ENCODE measurements at places on chromosomes 5 and 9. TPM values are rescaled to one million over a fixed set of nuclear protein-coding genes. Genes with fewer than 3 reads are reported as not detected.

The MYO10 gene
- total RNA-seq, result 4.6 TPM

The PCDHA3 gene
- total RNA-seq, result 0.11 TPM

The GHR gene
- 10.4 TPM for total RNA-seq

The TAS2R1 gene
- not detected for total RNA-seq

The IFNA2 gene
- not detected for total RNA-seq

The LCN2 gene
- total RNA-seq, result 2.0 TPM

The KIAA1958 gene
- total RNA-seq, result 5.3 TPM

The PRRT1B gene
- total RNA-seq, result not detected

The RMRP gene
- 10,677 TPM for total RNA-seq

The PCDHB12 gene
- total RNA-seq, result 1.1 TPM

The LRRC70 gene
- total RNA-seq, result 2.2 TPM

The KCNN2 gene
- 2.6 TPM for total RNA-seq

The PCDHB8 gene
- total RNA-seq, result 2.3 TPM

The FTMT gene
- total RNA-seq, result not detected

The CCNJL gene
- 6.3 TPM for total RNA-seq

The SH2D3C gene
- total RNA-seq, result 16.0 TPM

DNA sequence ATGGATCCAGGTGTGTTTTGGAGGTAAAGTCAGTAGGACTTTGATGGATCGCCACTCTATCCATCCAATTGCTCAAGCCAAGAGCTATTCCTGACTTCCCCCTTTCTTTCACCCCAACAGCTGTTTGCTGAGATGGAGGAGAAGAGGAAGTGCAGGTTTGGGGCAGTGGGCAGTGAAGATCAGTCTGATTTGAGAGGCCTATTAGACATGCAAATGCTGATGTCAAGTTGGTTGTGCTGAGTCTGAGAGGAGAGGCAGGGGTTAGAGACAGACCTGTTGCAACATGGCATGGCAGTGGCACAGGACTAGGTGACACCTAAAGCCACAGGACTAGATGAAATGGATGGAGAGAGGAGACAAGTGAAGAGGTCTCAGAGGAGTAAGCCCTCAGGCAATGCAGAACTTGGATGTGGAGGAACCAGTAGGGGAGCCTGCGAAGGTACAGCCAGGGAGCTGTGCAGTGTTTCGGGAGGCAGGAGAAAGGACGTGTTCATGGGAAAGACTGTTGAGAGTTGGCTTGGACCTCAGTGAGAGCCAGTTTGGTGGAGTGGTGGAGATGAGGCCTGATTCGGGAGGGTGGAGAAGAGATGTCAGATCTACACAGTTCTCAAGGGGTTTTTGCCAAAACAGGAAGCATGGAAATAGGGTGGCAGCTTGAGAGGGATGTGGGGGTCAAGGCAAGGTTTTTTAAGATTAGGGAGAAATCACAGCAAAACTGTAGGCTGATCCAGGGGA, 175.0 kb downstream of the MACROH2A1 start:
- DNase-seq, result peak; percentile 27

- no peak for DNase-seq
These were observed 72.0 kb downstream of the KIF24 start for GRCh38 chr9:34256987-34257585.

DNA sequence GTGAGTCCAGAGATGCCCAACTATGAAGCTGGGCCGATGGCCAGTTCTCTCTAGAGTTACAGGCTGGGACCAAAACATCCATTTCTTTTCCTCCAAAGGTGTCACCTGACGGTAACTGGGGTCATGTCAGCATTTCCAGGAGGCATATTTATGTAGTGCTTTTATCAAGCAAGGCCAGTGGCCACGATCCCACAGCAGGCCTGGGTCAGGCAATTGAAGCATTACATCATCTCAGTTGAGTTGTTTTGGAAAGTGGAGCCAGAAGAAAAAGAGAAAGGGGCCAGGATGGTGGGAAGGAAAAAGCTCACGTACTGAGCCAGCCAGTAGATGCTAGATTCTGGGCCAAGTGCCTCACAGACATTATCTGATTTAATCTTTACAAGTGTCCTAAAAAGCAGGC, 73.9 kb upstream of the BRINP1 start:
- DNase-seq, result no peak

DNA sequence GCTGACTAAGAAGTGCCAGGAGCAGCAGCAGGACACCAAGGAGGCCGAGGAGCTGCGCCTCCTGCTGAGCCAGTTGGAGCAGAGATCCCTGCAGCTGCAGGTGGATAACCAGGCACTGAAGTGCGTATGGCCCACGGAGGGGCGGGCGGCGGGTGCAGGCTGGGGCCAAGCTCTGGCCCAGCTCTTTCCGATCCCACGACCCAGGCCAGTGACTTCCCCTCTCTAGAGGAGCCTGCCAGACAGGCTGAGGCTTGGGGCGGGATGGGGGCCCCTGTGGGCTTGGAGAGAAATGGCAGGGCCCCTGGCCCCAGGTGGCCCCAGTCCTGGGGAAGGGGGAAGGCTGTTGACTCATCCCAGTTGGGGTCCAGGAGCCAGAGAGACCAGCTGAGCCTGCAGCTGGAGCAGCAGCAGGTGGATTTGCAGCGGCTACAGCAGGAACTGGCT, 3.6 kb downstream of the PTRH1 start:
- DNase-seq, result no peak

DNA sequence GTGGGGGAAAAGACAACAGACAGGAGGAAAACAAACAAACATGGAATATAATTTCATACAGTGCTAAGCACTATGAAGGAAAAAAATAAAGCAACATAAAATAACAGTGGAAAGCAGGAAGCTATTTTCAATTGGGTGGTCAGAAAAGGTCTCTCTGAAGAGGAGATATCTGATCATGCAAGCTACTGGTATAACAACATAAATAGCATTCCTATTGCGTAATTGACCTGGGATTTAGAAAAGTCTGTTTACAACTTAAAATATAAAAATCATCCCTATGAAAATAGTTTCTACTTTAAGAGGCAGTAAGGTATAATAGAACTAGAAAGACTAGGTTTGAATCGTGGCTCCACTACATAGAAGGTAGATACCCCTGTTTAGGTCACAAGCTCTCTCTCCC, 61.4 kb downstream of the FBXW11 start:
- no peak for DNase-seq

- DNase-seq, result no peak
These were observed 20.8 kb upstream of the KIF2A start for GRCh38 chr5:62284946-62285891.

DNA sequence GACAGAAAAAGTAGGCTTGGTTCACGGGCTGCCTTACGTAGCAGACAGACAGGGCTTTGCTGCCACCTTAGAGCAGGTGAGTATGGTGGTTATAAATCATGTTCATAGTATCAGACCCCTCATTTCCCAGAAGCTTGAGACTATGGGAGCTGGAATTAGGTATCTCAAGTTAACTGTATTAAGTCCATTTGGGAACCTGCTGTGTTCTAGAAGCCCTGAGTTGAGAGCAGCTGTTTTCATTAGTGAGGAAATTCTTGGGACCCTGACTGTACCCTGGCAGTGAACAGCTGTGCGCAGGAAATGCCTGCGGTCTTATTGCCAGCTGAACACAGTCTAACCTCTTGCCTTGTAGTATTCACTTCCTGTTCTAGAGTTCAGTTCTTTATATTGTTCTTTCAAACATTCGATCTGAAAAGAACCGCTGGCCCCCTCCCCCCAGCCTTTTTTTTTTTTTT, 29.8 kb downstream of the UGCG start:
- no peak for DNase-seq

DNA sequence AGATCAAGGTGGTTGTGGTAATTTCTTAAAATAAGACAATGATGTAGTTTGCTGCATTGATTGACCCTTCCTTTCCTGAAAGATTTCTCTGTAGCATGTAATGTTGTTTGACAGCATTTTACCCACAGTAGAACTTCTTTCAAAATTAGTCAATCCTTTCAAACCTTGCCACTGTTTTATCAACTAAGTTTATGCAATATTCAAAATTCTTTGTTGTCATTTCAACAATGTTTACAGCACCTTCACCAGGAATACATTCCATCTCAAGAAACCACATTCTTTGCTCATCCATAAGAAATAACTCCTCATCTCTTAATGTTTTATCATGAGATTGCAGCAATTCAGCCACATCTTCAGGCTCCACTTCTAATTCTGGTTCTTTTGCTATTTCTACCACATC, 43.8 kb downstream of the NR2F1 start:
- DNase-seq, result no peak

DNA sequence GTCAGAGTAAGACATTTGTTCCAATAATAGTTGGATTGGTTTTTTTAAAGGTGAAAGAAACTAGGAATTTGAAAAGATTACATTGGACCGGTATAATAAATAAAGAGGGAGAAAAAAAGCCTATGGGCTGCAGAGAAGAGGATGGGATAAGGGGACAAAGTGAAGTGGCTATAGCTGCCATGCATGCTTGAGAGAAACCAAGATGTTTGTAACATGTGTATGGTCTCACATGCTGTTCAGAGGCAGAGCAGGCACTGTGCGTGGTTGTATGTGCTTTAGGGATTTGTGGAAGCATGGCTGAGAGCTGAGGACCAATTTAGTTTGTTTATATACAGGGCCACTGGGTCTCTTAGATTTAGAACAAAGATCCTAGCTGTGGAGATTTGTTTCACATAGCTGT, 32.7 kb downstream of the LNPEP start:
- no peak for DNase-seq

DNA sequence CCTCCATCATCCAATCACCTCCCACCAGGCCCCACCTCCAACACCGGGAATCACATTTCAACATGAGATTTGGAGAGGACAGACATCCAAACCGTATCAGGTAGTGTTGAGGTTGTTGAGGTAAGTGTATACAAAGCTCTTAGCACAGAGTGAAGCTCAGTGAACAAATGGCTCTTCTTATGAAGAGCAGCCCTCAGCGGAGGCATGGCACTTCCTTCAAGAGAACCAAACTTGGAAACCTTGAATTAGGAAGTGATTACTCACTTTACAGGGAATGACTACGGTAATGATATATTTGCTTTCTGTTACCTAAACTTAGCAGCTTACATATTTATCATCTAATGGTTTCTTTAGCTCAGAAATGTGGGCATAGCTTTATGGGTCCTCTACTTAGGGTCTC, 92.8 kb downstream of the IQGAP2 start:
- no peak for DNase-seq

- DNase-seq, result no peak
These were observed 3.3 kb upstream of the CDC20B start for GRCh38 chr5:55176176-55176818.

- DNase-seq, result no peak
These were observed 6.6 kb upstream of the RNF20 start for GRCh38 chr9:101527066-101527465.

DNA sequence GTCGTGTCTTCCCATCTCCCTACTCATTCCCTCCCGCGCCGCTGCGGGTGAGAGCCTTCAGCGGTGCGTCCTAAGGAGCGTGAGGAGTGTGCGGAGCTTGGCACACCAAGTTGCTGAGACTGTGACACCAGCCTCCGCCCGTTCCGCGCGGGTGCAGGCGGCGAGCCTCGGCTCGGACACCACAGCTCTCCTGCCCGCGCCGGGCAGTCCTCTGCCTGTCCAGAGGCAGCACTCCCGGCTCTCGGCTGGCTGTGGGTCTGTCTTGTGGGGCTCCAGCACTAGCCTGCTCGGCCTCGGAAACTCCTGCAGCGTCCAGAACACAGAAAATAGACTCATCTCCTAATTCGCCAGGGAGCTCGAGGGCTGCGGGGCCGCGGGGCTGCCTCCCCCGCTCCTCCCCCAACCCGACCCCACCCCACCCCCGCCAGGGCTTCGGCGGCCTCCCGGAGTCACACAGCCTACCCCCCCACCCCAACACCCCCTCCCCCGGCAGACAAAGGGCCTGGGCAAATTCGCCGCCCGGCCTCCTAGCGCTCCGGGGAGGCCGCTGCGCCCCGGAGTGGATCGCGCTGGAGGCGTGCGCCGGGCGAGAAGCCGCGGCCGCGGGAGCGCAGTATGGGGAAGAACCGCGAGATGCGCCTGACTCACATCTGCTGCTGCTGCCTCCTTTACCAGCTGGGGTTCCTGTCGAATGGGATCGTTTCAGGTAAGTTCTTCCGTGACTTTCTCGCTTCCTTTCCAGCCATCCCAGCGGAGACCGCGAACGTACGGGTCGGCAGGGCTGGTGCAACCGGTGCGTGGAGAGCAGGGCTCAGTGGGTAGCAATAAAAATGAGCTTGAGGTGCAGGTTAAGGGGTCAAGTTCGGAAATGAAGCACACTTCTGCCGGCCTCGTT, at the start of gene ADAMTS19:
ADAMTS19 (plus strand) TSS at position 522 of the 895 bp plus-strand sequence; CDS start at position 616, 94 bp downstream.
- no peak for DNase-seq

GRCh38 chr9:89475891-89476440, 21.9 kb downstream of the SEMA4D start:
- DNase-seq, result no peak

GRCh38 chr9:88754452-88754851, 219.5 kb downstream of the NXNL2 start:
- no peak for DNase-seq

DNA sequence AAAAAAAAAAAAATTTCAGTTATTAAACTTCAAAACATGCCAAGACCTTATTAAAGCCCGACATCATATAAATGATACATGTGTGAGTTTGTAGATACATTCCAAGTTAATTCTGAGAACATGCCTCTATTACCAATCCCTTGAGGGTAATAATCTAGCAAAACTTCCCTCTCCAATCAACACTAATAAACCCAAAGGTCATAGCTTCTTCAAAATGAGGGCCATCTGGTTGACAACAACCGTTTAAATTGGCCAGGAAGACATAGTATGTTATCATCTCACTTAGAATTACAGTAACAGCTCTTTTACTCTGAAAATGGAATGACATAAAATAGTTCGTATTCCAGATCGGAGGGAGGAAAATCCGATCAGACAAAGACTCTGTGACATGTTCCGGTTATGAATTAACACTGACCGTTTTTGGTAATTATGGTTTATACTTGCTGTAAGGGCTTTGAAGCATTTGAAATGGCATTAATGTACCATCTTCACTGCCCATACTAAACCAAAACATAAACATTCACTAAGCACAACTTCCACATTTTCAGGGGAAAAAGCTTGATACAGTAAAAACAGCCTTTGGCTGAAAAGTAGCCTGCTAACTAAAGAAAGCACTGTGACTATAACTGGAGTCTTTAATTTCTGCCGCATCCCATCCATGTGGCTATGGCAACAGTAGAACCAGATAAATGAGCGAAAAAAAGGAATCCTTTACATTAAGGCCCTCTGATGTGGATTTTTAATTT, 50.3 kb downstream of the ANKH start:
- no peak for DNase-seq

- no peak for DNase-seq
These were observed 1.7 kb downstream of the DBN1 start for GRCh38 chr5:177471610-177472356.

- DNase-seq, result no peak
These were observed 25.1 kb upstream of the TRPM3 start for GRCh38 chr9:71146511-71146910.

DNA sequence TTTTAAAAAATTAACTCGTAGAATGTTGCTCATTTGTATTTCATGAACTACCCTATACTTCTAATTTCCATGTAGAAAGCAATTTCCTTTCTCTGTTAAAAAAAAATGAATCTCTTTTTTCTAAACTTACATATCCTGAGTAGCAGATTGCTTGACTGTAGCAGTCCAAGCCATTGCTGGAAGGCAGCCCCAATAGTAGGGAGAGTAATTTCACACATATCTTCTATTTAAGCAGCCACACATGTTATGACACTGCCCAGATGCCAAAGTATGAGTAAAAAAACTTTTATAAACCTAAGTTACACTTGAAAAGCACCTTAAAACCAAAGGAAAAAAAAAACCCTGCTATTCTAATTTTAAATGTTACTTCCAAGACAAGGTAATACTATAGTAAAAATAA, 69.6 kb downstream of the FBXL17 start:
- no peak for DNase-seq

Measured in cardiac septum (tissue), 1 donor.